CD4-positive, alpha-beta T cell (primary cell): ENCODE measurements at places on chromosomes 1 and 21.

- no peak for DNase-seq
- H3K4me1 ChIP-seq = peaks cover 54% of the 10 kb centered on the region
- no peaks in the 10 kb centered on the region for H3K27me3 ChIP-seq
- no peak overlapping the region for H3K4me3 ChIP-seq
These were observed 7.4 kb downstream of the HDAC1 start for GRCh38 chr1:32299327-32299726.

GRCh38 chr1:51760872-51761271, 117.7 kb downstream of the NRDC start:
- H3K27me3 ChIP-seq = no peaks in the 10 kb centered on the region
- peaks cover 26% of the 10 kb centered on the region for H3K36me3 ChIP-seq
- H3K4me3 ChIP-seq = no peak overlapping the region
- H3K27ac ChIP-seq = no peak overlapping the region

- no peak overlapping the region for H3K27ac ChIP-seq
- peaks cover 4% of the 10 kb centered on the region for H3K4me1 ChIP-seq
- no peak overlapping the region for H3K4me3 ChIP-seq
- H3K36me3 ChIP-seq = peaks cover 13% of the 10 kb centered on the region
- no peaks in the 10 kb centered on the region for H3K27me3 ChIP-seq
These were observed 11.3 kb downstream of the DCAF8 start for GRCh38 chr1:160251011-160251410.

DNA sequence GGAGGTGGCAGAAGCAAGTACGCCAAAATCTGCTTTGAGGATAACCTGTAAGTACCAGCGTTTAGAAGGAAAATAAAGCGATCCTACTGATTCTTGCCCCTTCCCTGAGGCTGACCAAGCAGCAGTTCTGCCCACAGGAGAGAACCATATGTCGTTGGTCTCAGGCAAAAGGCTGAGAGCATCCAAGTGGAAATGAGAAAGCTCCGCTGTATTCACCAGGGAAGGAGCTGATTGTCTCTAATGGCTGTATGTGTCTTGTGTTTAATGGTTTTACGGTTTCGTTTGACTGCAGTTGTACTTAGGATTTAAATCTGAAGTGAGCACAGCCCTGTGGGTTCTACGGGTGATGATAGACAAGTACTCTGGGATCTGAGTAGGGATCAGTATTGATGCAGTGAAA, 21.9 kb downstream of the FAM3B start:
- H3K4me1 ChIP-seq = no peaks in the 10 kb centered on the region
- H3K36me3 ChIP-seq = no peaks in the 10 kb centered on the region
- H3K27me3 ChIP-seq = no peaks in the 10 kb centered on the region
- no peak overlapping the region for H3K4me3 ChIP-seq

- no peak overlapping the region for H3K27ac ChIP-seq
- peaks cover 38% of the 10 kb centered on the region for H3K27me3 ChIP-seq
- no peak overlapping the region for H3K4me3 ChIP-seq
- no peaks in the 10 kb centered on the region for H3K36me3 ChIP-seq
These were observed 501 bp upstream of the DNAJC6 start for GRCh38 chr1:65308781-65309303.
